Stimulated activated CD8-positive, alpha-beta memory T cell treated with anti-CD3 and anti-CD28 coated beads, Interleukin-7, amount 100 ng/mL, for 4 hours (primary cell): ENCODE measurements at places on chromosomes 4 and X.

DNA sequence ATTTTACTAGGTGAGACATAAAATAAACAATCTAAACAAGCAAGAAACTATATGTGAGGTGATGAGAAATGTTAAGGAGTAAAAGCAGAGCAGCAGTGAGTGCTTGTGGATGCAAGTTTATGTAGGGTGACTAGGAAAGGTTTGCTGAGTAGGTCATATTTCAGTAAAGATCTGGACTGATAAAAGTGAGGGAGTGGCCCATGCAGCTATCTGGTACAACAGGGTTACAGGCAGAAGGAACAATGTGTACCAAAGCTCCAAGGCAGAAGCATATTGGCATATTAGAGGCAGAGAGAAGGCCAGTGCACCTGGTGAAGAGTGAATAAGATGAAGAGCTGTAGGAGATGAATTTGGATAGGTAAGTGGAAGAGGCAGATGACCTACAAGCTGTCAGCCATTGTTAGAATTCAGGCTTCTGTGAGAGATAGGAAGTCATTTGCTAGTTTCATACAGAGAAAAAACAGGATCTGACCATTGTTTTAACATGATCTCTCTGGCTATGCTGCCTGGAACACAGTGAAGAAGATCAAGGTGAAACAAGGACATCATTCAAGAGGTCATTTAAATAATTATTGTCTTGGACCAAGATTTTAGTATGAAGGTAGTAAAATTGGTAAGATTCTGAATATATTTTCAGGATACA lies 274.6 kb downstream of the ANKRD50 start:
- no peak for DNase-seq

DNA sequence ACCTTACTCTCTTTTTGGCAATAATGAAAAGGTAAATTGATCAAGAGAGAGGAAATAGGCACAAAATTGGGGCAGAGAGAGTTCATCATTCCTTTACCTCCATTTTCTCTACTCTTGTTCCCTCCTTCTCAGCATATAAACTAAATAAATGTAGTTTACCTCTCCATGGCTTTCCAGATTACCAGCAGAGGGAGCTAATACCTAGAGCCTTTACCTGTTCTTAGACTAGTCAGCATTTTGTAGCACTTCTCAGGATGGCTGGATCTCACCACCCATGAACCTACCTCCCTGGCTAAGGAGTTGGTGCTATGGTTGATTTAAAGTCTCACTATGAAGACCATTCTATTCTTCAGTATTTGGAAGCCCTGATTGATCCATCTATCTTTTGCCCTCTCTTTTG lies 15.7 kb downstream of the OFD1 start:
- DNase-seq = no peak

DNA sequence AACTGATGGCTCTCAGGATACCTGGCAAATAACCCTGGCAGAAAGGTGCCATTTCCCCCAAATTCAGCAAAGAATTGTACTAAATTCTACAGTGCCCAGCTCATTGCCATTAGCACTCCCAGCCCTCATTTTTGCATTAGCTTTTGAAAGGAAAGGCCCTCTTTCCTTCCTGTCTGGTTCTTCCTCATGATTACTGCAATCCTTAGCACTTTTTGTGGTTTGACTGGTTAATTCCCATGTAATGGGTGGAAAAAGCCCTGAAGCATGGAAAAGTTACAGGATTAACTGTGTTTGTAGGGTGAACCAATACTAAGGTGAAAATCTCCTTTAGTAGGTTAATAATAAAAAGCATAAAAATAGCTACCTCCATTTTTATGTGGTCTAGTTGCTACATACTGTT lies 139.5 kb downstream of the NPNT start:
- no peak for DNase-seq

DNA sequence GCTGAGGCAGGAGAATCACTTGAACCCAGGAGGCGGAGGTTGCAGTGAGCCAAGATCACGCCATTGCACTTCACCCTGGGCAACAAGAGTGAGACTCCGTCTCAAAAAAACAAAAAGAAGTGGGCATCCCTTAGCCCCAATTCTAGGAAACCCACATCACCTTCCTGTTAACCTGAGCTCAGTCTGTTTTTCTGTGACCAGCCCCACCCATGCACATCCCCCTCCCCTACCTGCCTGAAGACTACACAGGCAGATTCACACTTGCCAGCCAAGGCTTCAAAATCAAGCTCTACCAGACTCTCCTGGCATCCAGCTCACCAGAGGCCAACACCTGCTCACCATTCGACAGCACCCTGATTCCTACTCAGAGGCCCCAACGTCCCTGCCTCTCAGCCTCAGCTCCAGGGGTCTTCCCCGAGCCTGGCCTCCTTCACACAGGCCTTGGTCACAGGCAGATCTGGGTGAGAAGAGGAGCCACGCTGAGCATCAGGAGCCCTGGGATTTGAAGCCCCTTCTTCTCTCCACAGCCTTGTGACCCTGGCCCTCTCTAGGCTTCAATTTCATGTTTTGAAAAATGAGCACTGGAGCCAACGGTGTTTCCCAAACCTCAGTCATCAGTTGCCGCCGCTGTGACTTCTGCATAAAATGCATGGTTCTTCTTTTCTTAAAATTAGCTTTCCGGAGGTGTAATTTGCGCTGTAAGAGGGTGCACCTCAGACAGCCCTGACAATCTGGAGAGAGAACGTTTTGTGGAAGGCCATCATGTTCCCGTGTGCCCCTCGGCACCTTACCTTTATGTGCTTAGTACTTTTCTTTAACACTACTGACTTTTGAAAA lies 47.3 kb downstream of the JAKMIP1 start:
- no peak for DNase-seq

- no peak for DNase-seq
Measured at GRCh38 chr4:162847945-162848549, 318.6 kb downstream of the NAF1 start.

- no peak for DNase-seq
Measured at GRCh38 chr4:76622126-76622525, 187.1 kb downstream of the SHROOM3 start.

- no peak for DNase-seq
Measured at GRCh38 chrX:124223524-124223923, 108.9 kb upstream of the TEX13D start.

- no peak for DNase-seq
Measured at GRCh38 chr4:142523111-142523510, 323.0 kb downstream of the INPP4B start.

DNA sequence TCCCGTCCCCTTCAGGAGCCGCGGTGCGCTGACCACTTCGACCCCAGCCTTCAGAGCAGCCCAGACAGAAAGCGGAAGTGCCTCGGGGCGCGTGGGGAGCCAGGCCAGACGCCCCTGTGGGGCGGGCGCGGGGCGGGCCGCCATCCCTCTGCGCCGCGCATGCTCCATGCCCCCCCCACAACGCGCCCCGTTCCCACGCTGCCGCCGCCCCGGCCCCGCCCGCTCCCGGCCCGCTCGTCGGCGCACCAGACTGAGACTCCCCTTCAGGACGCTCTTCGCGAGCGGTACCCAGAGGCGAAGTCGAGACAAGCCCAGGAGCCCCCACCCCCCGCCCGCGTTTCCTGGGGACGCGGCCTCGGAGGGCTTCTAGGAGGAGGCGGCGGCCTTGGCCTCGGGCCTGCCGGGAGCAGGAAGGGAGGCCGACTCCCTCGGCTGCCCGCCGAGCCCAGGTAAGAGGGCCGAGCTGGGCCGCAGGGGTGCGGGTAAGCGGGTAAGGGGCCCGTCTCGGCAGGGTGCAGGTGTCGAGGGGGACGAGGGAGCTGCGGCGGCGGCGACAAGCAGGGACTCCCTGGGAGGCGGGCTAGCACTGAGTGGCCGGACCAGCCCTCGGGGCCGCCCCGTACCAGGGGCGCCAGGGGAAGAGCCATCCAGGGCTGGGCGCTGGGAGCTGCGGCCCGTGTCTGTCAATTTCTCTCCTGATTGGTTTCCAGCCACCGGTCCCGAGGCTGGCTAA lies at the start of gene ZFP92:
Gene ZFP92 (plus strand): TSS at position 218 of the 733 bp plus-strand sequence. CDS start 6,851 bp downstream, outside the sequence.
- DNase-seq = peak; percentile 30

- DNase-seq = no peak
Measured at GRCh38 chrX:7233580-7234406, 85.8 kb upstream of the PUDP start.

DNA sequence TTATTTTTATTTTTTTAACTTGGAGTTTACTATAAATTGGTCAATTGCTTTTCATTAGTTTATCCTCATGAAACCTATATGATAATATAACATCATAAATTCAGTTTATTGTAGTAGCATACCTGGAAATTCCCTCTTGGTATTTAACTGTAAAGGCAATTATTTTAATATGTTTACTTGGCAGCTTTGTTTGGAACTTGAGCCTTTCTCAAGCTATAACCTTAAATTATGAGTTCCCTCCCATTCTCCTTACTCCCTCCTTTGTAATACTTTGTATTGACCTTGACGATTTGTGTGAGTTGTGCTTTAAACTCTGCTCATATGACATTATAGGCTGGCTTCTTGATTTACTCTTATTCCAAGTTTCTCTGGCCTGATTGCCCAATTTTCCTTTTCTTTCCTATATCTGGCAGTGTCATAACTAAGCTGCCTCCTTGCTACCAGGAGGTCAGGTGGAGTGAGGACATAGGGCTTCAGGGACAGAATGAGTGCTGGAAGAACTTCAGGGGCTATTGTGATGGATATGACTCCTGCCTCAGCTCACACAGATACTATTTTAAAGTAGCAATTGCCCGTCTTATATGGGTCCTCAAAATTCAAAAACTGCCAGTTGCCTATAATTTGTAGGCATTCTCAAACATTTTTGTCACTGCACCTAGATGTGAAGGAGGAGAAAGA lies 77.7 kb downstream of the RAP1GDS1 start:
- DNase-seq = no peak

GRCh38 chrX:11239230-11239629 lies 54.0 kb upstream of the AMELX start:
- no peak for DNase-seq

GRCh38 chr4:150820409-150820808 lies 194.7 kb downstream of the LRBA start:
- no peak for DNase-seq

DNA sequence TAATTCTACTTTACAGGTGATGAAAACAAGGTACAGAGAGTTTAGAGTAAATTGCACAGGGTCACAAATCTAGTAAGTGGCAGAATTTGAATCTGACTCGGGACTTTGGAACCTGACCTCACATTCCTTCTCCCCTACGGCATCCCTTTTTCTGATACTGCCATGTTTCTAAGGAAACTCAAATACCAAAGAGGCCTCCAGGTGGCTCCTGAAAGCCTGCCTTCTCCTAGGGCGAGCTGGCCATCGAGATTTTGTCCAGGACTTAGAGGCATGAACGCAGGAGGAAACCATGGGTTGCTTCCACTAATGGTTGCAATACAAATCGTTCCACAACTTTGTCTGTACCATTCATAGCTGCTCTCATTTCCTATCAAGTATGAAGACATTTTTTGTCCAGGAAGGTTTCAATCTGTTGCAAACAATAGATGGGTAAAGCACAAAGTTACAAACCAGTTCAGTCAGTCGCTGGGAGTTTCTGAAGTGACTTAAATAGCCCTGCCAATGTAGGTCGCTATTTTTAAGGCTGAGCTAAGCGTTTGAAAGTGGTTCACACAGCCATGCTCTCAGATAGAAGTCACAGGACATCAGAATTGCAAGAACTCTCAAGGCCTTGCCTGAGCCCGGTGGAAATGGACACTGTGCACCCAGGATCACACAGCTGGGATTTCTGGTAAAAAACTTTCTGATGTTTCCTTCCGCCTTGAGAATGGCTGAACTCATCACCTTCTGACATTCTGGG lies 296.6 kb upstream of the PRPS2 start:
- no peak for DNase-seq

DNA sequence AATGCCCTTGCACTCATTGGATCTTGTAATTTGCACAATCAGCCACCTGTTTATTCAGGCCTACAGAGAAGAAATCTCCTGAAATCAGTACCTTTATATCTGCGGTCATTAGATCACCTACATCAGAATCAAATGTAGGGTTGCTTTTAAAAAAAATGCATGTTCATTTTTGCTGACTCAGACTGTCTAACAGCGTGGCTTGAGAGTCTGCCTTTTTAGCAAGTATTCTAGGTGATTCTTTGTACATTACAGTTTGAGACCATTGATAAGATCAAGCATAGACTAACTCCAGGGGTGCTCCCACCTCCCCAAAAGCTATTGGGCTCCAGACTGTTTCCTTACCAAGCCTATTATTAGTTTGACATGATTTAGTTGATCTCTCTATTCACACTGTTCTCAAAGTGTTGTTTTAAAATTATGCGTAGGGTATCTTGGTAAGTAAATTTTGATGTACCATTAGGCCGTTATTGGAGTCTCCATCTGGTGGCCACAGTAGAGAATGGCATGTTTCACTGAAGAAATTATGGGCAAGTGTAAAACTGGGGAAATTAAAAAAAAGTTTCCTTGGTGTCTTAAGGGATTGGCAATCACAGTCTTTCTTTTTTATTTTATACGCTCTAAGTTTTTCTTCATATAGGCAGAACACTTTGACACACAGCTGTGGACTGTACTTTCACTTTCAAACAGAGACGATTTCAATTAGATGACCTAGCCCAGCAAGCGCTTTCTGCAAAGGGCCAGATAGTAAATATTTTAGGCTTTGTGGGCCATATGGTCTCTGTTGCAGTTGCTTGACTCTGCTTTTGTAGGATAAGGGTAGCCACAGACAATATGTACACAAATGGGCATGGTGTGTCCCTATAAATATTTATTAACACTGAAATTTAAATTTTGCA lies 33.7 kb upstream of the MSL3 start:
- no peak for DNase-seq

DNA sequence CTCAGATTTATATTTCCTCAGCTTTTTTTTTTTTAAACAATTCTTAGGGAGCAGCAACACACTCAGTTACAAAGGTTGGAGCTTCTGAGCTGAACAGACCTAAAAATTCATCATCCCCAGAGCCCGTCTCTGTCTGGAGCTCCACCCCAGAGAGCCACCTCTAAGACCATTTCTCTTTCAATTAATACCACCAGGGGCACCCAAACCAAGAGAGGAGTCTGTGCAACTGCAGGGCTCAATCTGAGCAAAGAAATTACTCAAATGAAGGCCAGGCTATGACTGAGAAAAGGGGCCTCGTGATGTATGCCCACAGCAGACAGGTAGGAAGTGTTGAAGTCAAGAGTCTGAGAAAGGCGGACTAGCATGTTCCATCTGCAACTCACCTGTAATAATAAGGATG lies 95.5 kb downstream of the C4orf51 start:
- no peak for DNase-seq

GRCh38 chr4:33334416-33334815 lies 2614.2 kb downstream of the PCDH7 start:
- DNase-seq = no peak

- DNase-seq = no peak
Measured at GRCh38 chrX:78945186-78945912, at the start of gene P2RY10. TSS of gene P2RY10 (plus strand) at chrX:78945391. CDS start at chrX:78960521, 15,130 bp downstream.

- no peak for DNase-seq
Measured at GRCh38 chr4:54155936-54156335, 56.0 kb downstream of the GSX2 start.

GRCh38 chrX:153537526-153538295 lies 20.3 kb downstream of the ATP2B3 start:
- DNase-seq = no peak

DNA sequence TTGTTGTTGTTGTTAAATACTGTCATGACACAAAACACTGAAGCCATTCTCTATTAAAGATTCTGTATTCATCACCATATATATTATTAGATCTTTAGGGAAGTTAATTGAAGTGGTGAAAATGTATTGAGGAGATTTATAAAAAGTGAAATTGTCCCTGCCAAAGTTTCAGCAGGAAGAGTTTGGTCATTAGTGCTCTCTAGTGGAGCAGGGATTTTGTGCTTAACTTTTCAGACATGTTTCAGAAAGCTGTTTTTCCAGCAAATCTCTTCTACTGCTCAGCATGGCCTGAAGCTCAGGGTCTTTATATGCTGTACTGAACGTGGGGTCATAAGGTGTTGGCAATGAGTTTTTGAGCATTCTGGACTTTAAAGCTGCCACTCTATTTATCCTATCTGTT lies 36.7 kb upstream of the CXXC4 start:
- no peak for DNase-seq
